NCI-H1105 treated with DMSO at 0.1 percent for 48 hours (cell line): ENCODE measurements at places on chromosomes 16 and 17.

- DNase-seq: peak; percentile 38
These were observed 667.4 kb upstream of the SALL1 start for GRCh38 chr16:51818342-51818944.

GRCh38 chr17:45848405-45848804 is 3.7 kb downstream of the SPPL2C start:
- DNase-seq: no peak

DNA sequence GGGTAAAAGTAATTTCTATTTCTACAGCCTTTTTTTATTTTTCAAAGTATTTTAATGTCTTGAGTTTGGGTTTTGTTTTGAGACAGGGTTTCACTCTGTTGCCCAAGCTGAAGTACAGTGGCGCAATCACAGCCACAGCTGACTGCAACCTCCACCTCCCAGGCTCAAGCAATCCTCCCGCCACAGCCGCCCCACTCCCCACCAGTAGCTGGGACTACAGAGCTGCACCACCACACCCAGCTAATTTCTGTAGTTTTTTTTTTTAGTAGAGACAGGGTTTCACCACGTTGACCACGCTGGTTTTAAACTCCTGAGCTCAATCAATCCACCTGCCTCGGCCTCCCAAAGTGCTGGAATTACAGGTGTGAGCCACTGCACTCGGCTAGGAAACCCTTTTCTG is 44.0 kb downstream of the TUBD1 start:
- DNase-seq: no peak

GRCh38 chr17:79651761-79652160 is 40.9 kb upstream of the RBFOX3 start:
- DNase-seq: no peak

DNA sequence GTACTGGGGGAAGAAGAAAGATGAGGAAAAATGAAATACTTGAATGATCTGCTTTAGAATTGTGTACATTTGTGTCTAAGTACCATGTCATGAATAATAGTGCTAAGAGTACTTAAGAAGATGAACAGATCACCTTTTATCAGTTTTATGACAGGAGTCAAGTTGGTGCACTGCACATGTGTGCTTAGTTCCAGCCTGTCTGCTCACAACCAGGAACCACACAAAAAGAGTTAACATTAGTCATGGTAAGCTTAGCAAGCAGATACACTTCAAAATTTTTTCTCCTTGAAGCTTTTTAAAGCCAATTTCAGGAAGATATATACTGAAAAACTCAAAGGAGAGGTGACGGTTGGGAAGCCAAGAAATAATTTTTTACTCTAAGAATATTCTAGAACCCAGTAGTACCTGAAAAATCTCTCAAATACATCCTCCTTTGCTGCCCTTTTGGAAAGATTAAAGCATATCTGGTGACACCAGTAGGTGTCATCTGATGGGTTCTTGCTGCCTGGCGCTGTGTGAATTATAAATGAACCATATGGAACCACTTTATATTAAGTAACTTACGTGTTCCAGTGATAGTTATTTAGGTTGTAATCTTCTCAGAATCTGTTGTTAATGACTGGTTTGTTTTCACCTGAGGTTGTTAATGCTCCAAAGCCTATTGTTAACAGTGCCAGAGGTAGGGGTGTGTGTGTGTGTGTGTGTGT is 93.4 kb downstream of the MSI2 start:
- no peak for DNase-seq

DNA sequence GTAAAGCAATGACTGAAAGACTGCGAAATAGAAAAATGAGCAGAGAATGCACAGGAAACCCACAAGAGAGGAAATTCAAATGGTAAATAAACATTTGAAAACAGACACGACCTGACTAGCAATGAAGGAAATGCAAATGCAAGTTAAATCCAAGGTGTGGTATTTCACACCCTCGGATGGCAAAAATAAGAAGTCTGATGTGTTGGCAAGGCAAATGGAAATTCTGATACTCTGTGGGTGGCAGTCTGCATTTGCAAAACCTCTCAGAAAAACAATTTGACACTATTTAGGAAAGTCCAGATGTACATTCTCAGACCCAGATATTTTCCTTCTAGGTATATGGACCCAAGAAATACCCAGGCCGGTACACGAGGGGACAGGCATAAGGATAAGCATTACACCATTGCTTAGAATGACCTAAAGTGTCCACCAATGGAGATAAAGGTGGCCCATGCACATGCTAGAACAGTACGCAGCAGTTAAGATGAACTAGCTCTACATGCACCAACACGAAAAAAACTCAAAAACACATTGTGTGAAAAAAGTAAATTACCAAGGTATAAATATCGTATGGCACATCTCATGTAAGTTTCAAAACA is 116.7 kb downstream of the GAS7 start:
- DNase-seq: no peak

GRCh38 chr16:1088295-1089170 is 7.5 kb downstream of the C1QTNF8 start:
- DNase-seq: peak; percentile 4

DNA sequence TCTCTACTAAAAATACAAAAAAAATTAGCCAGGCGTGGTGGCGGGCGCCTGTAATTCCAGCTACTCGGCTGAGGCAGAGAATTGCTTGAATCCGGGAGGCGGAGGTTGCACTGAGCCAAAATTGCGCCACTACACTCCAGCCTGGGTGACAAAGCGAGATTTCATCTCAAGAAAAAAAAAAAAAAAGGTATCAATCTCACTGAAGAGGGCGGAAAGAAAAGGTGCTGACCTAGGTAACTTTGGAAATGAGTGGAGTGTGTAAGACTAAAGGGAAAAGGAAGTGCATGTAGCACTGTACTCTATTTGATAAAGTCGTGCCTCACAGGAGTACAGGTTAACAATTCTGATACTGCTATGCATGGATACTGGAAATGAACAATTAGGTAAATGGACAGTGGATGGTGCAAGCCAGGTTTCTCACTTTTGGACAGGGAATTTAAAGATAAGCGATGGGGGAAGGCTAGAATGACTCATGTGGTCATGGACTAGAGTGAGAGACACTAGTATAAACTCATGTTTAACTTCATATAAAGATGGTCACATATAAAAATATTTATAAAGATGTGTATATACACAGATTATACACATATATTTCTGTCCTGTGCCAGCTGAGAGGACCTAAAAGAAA is 142.9 kb downstream of the CDK5R1 start:
- no peak for DNase-seq

DNA sequence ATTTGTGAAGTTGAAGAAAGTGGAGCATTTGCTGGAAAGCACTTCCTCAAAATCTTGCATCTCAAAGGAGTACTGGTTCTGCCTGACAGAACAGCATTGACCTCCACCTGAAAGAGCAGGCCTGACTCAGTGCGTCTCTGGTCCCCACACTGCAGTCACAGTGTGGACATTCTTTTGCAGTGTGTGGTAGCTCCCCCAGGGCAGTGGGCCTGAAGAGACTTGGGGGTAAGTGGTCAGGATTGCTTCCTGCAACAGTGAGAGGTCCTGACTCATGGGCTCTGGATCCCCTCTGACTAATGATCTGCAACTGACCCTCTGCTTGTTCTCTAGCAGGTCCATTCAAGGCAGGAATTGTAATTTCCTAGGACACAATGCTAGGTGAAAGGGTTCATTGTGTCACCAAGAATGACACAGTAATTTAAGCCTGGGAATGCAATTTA is 204.9 kb upstream of the KCNJ16 start:
- no peak for DNase-seq

DNA sequence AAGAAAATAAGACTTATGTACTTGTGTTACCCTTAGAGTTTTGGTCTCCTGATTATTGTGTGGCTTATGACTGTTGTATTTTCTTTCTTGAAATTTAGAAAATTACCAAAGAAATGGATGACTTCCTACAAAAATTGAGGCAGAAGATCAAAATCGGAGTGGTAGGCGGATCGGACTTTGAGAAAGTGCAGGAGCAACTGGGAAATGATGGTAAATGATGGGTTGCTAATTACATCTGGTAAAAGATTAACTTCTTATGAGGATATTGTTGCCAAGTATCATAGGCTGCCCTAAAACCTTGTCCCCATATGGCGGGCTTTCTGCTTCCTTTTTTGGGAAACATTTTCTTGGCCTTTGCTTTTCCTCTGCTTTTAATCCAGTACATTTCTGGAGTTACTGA is 4.1 kb downstream of the PMM2 start:
- DNase-seq: no peak

DNA sequence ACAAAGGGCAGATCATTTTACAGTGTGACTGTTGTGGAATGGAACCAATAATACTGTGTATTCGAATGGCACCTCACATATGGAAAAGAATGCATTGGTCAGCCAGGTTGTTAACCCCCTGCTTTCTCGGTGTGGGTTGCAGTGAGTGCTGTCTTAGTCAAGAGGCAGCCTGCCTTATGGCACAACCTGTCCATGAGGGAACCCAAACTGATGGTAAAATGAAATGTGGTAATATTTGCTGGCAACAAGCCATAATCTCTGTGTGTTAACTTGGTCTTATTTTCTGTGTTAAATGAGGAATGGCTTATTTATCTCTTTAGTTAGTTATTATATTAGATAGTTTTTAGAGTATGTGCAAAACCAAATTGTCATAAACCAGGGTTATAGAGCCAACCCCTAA is 81.6 kb downstream of the TMC6 start:
- DNase-seq: no peak

GRCh38 chr17:42153919-42154742 is 658 bp downstream of the RAB5C start:
- no peak for DNase-seq

GRCh38 chr16:90035902-90036301 is 16.6 kb upstream of the DBNDD1 start:
- DNase-seq: no peak
